ENCODE measurements at places on chromosomes 16 and 17.

DNA sequence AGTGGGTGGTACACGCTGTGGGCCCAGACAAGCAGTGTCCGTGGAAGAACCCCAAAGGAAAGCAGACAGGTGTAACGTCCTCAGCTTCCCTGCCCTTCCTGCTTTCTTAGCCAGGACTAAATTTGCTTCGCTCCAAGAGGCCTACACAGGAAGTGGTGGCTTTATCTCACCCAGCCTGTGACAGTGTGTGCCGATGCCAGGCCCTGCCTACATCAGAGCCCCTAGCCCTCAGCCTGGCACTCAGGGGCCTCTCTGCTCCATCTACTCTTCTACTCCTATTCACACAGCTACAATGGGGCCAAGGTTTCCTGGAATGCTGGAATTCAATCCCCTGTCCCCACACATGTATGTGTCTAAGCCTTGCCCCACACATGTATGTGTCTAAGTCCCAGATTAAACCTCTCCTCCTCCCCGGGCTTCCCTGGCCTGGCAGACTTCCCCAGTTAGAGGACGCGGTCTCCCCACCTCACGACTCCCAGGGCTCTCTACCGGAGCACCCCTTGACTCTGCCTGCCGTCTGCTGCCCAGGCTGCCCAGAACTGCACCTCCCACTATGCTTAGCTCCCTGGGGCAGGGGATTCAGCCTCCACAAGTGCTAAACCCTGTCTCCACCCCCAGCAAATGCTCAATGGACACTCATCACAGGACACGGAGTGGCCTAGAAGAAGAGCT lies 8.2 kb downstream of the PGAP3 start:
- no peaks in the 10 kb centered on the region for H3K27me3 ChIP-seq
- no peak for DNase-seq
- H3K4me3 ChIP-seq: no peak overlapping the region
- peaks cover 3% of the 10 kb centered on the region for H3K36me3 ChIP-seq

DNA sequence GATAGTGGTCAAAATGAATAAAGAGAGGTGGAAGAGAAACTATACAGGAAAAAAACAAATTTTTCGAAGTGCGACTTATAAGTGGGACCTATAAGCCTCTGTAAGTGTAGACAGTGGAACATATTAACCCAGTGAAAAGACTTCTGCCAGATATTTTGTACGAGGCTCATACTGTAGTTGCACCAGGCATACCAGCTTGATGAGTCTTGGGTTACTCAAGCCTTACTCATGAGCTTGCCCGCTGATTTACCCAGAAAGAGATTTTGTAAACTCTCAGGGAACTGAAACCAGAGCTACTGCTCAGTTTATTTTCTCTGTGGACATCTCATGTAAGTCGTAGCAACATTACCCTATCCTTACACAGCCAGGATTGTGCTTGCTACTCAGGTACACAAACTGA lies 708.0 kb upstream of the SOX9 start:
- H3K27ac ChIP-seq: no peak overlapping the region
- no peaks in the 10 kb centered on the region for H3K27me3 ChIP-seq
- no peaks in the 10 kb centered on the region for H3K36me3 ChIP-seq
- no peak for DNase-seq
- H3K4me1 ChIP-seq: no peaks in the 10 kb centered on the region
- no peak overlapping the region for H3K4me3 ChIP-seq

- H3K27me3 ChIP-seq: no peaks in the 10 kb centered on the region
- no peak overlapping the region for H3K4me3 ChIP-seq
- no peaks in the 10 kb centered on the region for H3K4me1 ChIP-seq
- no peaks in the 10 kb centered on the region for H3K36me3 ChIP-seq
These were observed 340.9 kb downstream of the SOX9 start for GRCh38 chr17:72461757-72462156.

DNA sequence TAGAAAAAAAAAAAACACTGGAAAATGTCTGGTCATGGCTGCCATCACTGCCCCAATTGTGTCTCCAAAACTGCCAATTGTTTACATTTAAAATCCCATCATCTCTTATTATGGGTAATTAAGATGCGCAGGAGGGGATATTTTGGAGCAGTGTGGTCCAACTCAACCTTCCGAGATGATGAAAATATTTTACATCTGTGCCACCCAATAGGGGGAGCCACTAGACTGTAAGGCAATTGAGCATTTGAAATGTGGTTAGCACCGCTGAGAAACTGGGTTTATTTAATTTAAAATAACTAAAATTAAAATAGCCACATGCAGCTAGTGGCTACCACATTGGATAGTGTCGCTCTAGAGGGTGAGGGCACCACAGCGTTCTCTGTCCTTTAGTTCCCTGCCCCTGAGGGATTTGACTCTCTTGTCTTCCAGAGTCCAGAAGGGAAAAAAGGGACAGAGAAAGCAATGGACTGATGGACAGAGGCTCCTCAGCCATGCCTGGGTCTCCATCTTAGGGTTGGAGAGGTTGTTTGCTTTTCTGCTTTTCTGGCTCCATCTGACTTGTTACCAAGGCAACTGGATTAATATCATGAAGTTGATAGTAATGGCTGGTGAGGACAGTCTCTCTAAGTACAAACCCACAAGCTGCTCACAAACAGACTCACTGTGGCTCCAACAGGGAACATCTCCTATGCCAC lies 3.5 kb downstream of the MPO start:
- H3K27me3 ChIP-seq: no peaks in the 10 kb centered on the region
- no peak overlapping the region for H3K27ac ChIP-seq
- no peak for DNase-seq
- no peak overlapping the region for H3K4me3 ChIP-seq
- H3K4me1 ChIP-seq: no peaks in the 10 kb centered on the region

DNA sequence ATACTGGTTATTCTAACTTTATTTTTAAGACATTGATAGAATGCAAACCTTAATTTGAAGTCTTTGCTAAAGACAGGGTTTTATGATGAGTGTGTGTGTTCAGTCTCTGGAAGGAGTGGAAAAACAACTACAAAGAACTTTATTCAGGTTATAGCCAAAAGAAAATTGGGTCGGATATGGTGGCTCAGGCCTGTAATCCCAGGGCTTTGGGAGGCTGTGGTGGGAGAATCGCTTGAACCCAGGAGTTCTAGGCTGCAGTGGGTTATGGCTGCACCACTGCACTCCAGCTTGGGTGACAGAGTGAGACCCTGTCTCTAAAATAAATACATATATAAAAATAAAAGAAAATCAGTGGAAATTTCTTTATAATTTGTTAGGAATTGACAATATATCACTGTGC lies 581.5 kb upstream of the CA10 start:
- H3K4me1 ChIP-seq: no peaks in the 10 kb centered on the region
- no peaks in the 10 kb centered on the region for H3K36me3 ChIP-seq
- H3K4me3 ChIP-seq: no peak overlapping the region
- DNase-seq: no peak

DNA sequence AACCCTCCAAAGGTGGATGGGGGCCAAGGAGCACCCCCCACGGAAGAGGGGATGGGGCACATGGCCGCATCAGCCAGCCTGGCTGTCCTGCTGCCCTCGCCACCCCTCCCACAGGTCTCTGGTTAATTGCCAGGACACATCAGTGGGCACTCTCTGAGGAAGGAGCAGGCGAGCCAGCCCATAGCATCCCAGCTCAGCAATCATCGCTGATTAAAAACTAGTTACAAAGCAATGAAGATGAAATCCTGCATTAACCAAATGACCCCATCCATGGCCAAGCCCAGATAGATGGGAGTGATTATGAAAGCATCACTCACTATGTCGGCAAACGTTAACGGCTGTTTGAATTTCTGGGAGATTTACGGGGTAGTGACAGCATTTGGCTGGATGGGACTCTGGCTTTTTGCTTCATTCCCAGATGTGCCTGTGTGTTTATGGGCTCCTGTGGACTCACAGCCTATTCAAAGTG lies 45.3 kb downstream of the CCDC182 start:
- H3K27me3 ChIP-seq: no peaks in the 10 kb centered on the region
- no peak overlapping the region for H3K4me3 ChIP-seq
- H3K36me3 ChIP-seq: no peaks in the 10 kb centered on the region
- no peaks in the 10 kb centered on the region for H3K4me1 ChIP-seq
- H3K27ac ChIP-seq: no peak overlapping the region

- no peaks in the 10 kb centered on the region for H3K27me3 ChIP-seq
- no peaks in the 10 kb centered on the region for H3K36me3 ChIP-seq
- DNase-seq: no peak
- H3K27ac ChIP-seq: no peak overlapping the region
- no peak overlapping the region for H3K4me3 ChIP-seq
- peaks cover 2% of the 10 kb centered on the region for H3K4me1 ChIP-seq
These were observed 48.4 kb downstream of the NOG start for GRCh38 chr17:56641894-56642293.
